OCI-LY7 (cell line): ENCODE measurements at places on chromosomes 5 and 9. TPM values are rescaled to one million over a fixed set of nuclear protein-coding genes. Genes with fewer than 3 reads are reported as not detected.

The NUTM2F gene
- total RNA-seq: not detected in 2 replicates

The GDA gene
- total RNA-seq: not detected in 2 replicates

The TAF11L6 gene
- not detected in 2 replicates for total RNA-seq

The AK1 gene
- total RNA-seq: 21.6 and 22.6 TPM in 2 replicates

The SPATA31C1 gene
- not detected in 2 replicates for total RNA-seq

The CNTFR gene
- not detected in 2 replicates for total RNA-seq

The LCN12 gene
- 3.5 and 3.7 TPM in 2 replicates for total RNA-seq

The ELOVL7 gene
- not detected in 2 replicates for total RNA-seq

The ABO gene
- total RNA-seq: not detected in 2 replicates

The IFNK gene
- total RNA-seq: not detected in 2 replicates

GRCh38 chr5:139410993-139411828, 7.3 kb upstream of the SPATA24 start:
- DNase-seq: no peak

DNA sequence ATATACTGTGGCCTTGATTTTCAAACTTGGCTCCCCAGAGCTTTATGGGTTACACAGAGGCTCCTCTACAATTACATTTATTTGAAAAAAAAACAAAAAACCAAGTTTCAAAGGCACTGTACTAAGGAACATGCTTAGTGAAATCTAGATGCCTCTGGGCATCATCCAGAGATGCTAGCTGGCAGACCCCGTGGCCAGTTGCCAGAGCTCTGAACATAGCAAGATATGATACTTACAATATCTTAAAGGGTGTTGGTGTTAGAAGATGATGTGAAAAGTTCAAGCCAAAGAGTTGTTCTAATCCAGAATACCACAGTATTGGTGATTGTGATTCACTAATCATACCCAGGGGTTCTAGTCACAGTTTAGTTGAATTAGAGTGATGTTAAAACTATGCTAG, 87.8 kb downstream of the JAK2 start:
- no peak for DNase-seq

GRCh38 chr9:84703793-84704192, 34.3 kb downstream of the NTRK2 start:
- no peak for DNase-seq

- DNase-seq: no peak
These were observed 157.0 kb downstream of the PJA2 start for GRCh38 chr5:109252731-109253130.

DNA sequence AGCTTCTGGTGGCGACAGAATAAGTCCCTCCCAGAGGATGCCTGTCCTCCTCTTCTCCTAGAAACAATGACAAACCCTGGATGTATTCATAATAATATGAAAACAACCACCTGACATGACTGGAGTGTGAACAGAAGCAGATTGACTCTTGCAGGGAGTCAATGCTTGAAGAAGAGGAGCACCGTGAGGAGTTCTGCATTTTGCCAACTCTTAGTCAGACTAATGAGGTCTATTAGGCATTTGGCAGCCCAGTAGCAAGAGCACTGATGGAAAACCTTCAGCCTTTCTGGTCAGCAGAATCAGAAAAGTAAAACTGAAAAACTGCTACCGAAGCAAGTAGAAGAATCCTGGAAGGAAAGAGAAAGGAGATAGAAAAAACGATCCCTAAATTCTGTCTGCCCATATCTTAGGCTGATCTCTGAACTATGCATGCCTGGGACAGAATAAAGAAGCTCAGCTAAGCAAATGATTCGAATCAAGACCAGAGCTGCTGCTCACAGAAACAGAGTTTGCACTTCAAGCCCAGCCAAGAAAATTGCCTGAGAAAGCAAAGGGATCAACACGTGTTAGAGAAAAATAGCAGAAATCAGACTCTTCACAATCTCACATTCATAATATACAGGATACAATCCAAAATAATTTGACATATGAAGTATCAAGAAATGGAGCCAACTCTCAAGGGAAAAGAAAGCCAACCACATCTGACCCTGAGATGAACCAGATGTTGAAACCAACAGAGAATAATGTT, 69.5 kb upstream of the OSMR start:
- DNase-seq: no peak

DNA sequence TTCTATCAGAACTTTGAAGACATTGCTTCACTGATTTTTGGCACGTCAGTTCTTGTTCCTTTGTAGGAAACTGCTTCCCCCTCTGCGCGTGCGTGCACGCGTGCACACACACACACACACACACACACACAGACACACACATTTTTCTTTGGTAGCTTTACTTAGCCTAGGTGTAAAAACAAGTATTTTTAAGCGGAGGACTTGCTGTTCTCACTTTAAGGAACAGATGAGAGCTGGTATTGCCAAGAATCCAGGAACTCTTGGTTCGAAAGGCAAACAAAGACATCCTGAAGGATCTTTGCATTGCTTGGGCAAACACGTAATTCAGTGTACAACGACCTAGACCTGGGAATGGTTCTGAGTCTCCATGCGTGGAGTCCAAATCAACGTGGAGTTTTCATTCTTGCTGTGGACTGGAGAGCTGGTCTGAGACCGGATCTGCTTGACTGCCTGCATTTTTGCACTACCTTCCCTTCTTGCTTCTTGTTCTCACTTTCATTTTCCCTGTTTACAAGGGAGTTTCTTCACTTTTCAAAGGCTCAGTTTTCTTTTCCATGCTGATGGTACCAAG, 8.2 kb downstream of the TMEM268 start:
- DNase-seq: peak; percentile 37

DNA sequence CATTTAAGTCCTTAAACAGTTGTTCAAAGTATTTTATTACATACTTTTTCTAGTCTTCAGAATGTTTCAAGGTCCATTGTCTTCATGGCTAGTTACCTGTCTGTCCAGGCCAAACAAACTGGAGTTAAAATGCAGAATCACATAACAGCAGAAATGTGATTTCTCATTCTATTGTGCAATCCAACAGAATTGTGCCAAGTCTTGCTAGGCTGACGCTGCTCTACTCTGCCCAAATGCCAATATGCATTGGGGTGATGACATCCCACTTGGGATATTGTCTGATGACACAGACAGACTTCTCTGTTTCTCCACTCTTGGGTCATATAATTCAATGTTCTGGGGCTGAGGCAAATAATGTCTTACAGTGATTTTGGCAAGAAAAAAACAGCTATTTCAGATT, 5.2 kb upstream of the SLC22A5 start:
- no peak for DNase-seq

- DNase-seq: no peak
These were observed 526.1 kb downstream of the BNC2 start for GRCh38 chr9:16344343-16344742.

DNA sequence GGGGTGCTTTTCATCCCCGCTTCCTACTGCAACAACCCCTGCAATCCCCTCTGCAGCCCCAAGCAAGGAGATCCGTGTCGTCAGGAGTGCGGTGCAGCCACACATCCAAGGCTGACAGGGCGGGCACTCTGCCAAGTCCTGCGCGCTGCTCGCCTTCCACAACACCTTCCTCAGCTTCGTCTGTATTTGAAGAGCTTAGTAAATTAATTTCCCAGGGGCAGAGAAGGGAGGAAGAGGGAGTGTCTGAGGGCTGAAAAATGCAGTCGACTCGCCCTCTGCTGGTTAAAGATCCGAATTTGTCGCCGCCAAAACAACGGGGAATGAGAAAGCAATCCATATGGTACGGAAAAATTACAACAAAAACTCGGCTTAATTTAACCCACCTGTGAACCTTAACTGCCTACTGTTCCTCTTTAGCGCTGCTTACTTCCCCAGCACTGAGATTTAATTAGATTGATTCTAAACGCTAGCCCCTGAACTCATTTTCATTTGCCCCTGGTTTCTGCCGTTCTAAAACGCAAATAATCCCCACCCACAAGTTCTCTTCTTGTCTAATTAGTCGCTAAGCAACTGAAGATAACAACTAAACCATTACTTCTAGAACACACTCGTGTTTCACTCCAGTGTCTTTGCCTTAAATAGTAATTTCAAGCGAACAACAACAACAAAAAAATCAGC, 10.9 kb upstream of the PCDHB1 start:
- no peak for DNase-seq

DNA sequence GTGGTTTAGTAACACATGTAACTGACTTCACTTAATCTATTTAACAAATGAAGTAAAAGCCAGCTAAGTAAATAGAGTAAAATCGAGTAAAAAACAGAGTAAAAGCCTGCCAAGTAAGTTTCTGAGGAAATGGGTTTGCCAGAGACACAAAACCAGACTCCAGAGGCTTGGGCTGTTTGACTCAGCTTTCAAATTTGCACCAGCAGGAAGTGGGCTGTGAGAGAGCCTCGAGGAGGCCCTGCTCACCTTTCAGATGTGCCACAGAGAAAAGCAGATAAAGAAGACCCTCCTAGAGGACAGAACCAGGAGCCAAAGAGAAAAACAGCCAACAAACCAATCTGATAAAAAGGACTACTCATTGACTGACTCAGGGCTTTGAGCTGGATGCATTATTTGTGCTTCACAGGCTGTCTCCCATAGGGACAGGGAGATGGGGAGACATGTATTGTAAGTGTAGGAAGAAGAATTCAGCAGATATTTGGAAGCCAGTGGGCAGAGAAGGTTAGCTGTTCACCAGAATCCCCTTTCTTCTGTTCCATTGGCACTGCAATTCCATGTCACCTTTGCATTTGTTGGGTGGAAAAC, 14.4 kb upstream of the AMACR start:
- no peak for DNase-seq

- DNase-seq: no peak
These were observed 40.9 kb downstream of the NACC2 start for GRCh38 chr9:136054146-136054545.

- DNase-seq: peak; percentile 24
These were observed 8.4 kb upstream of the RUSC2 start for GRCh38 chr9:35481347-35481975.

DNA sequence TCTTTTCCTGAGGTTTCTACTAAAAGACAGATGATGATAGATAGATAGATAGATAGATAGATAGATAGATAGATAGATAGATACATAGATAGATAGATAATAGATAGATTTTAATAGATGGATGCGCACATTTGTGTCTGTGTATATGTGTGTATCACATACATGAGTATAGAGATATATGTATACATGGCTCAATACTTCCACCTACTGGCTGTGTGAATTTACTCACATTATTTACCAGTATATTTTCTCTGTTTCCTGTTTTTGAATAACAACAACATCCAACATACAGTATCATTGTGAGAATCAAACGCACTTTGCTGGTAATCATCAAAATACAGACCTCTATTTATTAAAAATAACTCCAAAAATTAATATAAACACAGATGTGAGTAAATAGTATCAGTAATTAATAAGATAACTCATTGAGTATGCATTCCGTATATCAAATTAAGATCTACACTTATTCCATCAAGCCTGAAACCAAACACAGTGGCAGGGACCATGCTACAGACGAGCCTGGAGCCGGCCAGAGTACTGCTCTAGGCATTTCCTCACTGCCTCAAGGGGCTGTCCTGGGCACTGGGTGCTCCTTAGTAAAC, 338.0 kb downstream of the SEMA5A start:
- DNase-seq: peak; percentile 67

- DNase-seq: no peak
These were observed 4.0 kb upstream of the RHOBTB3 start for GRCh38 chr5:95726811-95727763.

GRCh38 chr9:21056931-21057330, 20.8 kb downstream of the IFNB1 start:
- DNase-seq: no peak

GRCh38 chr9:126647585-126648411, 34.1 kb downstream of the LMX1B start:
- DNase-seq: no peak

- DNase-seq: no peak
These were observed 33.8 kb upstream of the NTNG2 start for GRCh38 chr9:132127888-132128534.

GRCh38 chr5:7047511-7048261, 334.5 kb downstream of the TENT4A start:
- no peak for DNase-seq

GRCh38 chr5:91302305-91302704, 80.8 kb downstream of the ARRDC3 start:
- no peak for DNase-seq

DNA sequence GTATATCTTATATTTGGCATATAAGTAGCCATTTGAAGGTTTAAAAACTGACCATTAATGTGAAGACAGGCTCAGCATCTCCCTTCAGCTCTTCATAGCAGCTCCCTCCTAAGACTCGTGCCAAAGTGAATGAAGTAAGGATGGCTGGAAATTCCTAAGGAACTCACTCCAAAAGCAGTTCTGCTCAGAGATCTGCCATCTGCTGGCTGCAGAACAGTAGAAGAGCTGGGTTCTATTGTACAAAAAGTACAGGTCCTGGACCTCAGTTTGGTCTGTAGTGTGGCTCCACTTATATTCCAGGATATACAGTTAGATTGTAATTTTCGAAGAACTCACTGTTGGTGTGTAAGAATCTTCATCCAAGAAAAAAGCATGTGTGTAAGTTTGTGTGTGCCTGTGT, 104.9 kb upstream of the RUSC2 start:
- DNase-seq: no peak

DNA sequence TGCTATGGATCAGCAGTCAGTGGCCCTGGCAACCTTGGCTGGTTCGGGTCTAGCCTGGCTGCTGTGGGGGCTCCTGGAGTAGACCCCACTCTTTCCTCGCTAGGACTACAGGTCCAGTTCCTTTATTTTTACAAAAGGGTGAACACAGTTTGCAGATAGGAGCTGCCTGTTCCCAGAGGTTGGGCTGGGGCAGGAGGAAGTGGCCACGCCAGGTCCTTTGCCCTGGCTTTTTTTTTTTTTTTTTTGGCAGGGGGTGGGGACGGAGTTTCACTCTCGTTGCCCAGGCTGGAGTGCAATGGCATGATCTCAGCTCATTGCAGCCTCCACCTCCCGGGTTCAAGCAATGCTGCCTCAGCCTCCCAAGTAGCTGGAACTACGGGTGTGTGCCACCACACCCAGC, 7.9 kb downstream of the SLC2A6 start:
- no peak for DNase-seq
